ENCODE measurements at places on chromosomes 1 and 21.

- no peak for DNase-seq
These were observed 222.6 kb downstream of the DNAH14 start for GRCh38 chr1:225152061-225152460.

DNA sequence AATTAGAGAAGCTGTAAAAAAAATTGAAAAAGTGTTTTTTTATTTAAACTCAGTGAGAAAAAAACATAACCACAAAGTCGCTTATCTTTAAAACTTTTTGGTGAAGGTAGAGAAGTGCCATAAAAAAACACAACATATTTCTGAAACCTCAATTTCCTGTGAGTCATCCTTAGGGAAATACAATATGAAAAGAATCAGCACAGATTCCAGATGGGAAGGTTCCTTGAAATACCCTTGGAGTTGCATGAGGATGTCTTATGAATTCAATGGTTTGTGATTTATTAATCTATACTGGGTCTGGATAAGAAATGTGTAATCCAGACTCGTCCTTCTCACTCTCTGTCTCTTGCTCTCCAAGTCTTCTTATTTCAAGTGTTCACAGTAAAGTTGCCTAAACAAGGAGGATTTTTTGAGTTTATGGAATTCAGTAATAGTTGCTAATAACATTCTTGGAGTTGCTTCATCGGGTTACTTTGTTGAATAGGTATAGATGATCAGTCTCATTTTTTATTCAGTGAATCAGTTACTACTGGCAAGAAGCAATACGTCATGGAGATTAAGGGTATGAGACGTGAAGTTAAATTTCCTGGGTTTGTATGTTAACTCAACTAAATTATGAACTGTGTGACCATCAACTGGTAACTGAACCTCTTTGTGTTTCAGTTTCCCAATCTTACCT lies 191.4 kb downstream of the KCNK2 start:
- DNase-seq: peak; percentile 11

GRCh38 chr1:43312212-43312623 lies 11.4 kb downstream of the TIE1 start:
- DNase-seq: no peak

GRCh38 chr1:61344696-61345095 lies 262.3 kb downstream of the NFIA start:
- no peak for DNase-seq

DNA sequence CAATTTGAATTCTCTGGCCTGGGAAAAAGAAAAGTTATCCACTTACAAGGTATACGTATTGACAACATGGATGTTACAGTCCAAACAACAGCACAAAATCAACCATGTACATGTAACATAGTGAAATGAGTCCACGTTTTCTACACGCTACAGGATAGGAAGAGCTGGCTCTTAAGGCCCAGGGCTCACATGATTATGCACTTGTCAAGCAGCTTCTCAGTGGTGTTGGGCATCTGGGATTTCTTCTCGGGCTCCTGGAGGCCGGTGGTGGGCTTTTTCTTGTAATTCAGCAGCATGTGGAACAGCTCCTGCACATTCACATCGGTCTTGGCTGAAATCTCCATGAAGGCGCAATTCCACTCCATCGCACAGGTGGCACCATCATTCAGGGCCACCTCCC lies 4.0 kb downstream of the DIRAS3 start:
- no peak for DNase-seq

DNA sequence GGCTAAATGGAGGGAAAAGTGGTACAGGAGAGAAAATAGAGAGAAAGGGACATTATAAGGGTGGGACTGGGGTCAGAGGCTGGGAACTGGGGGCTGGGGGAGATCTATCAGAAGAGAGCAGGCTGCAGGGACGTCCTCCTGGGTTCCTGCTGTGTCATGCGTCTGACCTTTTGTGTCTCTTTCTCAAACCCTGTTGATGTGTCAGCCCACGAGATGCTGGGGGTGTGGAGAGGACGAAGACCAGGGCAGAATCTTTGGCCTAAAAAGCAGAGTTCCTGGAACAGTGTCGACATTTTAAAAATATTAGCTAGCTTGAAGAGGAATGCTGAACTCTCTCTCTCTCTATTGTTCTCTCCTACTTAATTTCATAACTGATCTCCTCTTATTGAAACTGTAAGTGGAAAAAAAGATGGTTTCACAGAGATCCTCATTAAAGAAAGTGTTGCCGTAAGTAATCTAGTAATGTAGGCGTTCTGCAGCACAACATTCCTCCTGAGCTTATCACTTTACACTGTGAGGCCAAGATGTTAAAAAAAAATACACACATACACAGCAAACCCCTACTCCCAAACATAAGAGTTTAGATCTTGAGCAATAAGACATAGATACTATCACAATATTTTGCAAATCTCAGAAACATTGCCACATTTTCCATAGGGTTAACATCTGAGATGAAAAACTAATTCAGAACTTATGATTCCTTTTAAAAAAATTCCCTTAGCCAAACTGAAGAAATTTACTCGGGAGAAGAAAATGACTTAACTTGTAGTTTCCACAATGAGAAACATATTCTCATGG lies 52.6 kb downstream of the RUNX1 start:
- no peak for DNase-seq

DNA sequence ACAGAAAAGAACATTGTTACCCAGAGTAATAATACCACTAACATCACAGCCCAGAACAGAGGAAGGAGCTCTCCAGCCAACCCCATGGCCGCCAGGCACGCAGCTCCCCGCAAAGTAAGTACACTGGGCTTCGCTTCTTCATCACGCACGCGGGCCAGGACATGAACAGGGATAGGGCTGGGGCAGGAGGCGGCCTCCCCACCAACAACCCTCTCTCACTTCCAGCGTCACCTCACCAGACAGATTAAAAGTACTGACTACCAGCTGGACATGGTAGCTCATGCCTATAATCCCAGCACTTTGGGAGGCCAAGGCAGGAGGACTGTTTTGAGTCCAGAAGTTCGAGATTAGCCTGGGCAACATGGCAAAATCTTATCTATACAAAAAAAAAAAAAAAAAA lies 78.3 kb downstream of the NPHP4 start:
- DNase-seq: no peak

DNA sequence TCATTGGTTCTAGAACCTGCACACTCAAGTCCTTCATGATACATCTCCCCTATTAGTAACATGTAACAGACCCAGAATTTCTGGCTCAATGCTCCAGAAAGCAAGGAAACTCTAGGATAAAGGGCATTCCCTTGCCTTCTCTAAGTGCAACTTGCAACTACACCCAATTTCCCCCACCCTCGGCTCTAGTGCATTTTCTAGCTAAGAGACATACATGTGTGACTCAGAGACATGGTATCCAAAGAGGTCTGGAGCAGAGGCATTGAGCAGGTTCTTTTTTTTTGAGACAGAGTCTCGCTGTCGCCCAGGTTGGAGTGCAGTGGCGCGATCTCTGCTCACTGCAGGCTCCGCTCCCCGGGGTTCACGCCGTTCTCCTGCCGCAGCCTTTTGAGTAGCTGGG lies 132.9 kb downstream of the ZC3H11B start:
- DNase-seq: peak; percentile 25

- no peak for DNase-seq
These were observed 18.5 kb upstream of the ADARB1 start for GRCh38 chr21:45055861-45056260.

DNA sequence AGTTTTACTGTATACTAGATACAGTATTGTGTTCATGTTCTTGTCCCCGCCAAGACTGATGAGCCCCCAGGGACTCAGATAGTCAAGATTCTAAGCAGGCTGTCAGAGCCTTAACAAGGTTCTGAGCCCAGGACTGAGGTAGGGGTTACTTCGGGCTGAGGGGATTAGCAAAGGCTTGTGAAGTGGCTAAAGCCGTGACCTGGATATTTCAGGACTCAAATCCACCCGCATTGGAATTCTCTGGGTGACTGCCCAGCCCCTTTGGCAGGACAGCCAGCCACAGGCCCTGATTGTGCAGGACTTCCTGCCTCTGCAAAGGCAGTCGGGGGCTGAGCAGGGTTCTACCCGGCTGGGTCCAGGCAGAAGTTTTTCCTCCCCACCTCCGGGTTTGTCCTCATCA lies at the start of gene PLA2G5:
PLA2G5 (plus strand) TSS at position 321 of the 400 bp plus-strand sequence. CDS start 14,637 bp downstream, outside the sequence.
- DNase-seq: no peak

- DNase-seq: no peak
These were observed 38.8 kb downstream of the WDR4 start for GRCh38 chr21:42840411-42841155.

- DNase-seq: no peak
These were observed 18.8 kb downstream of the WNT9A start for GRCh38 chr1:227928811-227929375.

DNA sequence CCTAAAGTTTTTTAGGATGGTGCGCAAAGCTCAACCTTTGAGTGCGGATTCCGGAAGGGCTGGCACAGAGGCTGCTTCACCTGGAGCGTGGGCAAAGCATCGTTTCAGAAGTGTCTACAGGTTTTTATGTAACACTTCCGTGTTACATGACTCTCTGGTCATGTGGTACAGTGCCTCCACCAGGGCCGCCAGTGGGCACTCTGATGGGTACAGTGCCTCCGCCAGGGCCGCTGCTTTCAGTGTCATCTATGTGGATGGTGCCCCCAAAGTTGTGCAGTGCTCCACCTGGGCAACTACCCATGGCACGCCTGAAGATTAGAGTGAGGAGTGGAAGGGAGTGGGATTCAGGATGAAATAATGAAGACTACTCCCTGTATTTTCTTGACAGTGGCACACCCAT lies 101.4 kb upstream of the C1orf174 start:
- DNase-seq: no peak

DNA sequence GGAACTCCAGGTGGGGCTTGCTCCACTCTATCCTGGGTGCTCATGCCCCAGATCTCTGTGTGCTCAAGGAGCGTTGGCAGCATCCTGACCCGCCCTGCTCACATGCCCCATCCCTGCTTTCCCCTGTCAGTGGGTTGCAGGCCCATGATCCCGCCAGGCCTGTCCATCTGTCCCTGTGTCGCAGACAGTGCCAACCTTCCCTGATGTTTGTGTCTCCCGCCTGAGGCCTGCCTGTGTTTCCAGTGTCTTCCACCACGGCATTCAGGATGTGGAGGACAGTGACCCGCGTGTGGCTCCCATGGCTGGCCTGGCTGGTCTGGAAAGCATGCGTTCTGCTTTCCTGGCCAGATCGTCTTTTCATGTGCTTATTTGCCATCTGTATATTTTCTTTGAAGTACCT lies 82.9 kb downstream of the PCBP3 start:
- no peak for DNase-seq

All from brain microvascular endothelial cell (primary cell).